ENCODE measurements at places on chromosomes 6 and 20.

GRCh38 chr6:215335-216034, 76.8 kb upstream of the DUSP22 start:
- DNase-seq: no peak

GRCh38 chr6:44969446-44970185, 358.5 kb upstream of the RUNX2 start:
- DNase-seq: no peak

- no peak for DNase-seq
Observed at GRCh38 chr6:63760199-63760598, 124.6 kb downstream of the PHF3 start.

GRCh38 chr6:142846883-142847287, 98.1 kb downstream of the HIVEP2 start:
- DNase-seq: no peak

- no peak for DNase-seq
Observed at GRCh38 chr6:56091159-56091869, 156.1 kb downstream of the COL21A1 start.

GRCh38 chr6:818196-818595, 125.3 kb upstream of the EXOC2 start:
- DNase-seq: no peak

- no peak for DNase-seq
Observed at GRCh38 chr6:149190224-149190831, 127.2 kb upstream of the TAB2 start.

- DNase-seq: no peak
Observed at GRCh38 chr20:15494851-15495250, 1078.4 kb downstream of the KIF16B start.

DNA sequence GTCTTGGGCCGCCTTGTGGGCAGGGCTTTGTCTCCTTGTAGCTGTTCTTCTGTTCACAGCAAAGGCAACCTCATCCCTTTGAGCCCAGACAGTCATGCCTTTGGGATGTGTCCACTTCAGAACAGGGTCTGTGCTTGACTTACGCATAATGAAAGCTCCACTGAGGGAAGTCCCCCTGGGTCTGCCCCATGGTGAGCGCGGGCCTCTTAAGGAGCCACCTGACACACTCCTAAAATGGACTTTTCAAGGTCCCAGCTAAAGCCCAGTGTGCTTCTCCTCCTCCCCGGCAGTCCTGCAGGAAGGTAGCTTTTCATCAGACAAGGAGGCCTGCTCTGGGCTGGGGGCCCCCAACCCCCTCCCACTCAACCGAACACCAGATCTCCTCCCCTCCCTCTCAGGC, 24.9 kb upstream of the PMEPA1 start:
- DNase-seq: no peak

DNA sequence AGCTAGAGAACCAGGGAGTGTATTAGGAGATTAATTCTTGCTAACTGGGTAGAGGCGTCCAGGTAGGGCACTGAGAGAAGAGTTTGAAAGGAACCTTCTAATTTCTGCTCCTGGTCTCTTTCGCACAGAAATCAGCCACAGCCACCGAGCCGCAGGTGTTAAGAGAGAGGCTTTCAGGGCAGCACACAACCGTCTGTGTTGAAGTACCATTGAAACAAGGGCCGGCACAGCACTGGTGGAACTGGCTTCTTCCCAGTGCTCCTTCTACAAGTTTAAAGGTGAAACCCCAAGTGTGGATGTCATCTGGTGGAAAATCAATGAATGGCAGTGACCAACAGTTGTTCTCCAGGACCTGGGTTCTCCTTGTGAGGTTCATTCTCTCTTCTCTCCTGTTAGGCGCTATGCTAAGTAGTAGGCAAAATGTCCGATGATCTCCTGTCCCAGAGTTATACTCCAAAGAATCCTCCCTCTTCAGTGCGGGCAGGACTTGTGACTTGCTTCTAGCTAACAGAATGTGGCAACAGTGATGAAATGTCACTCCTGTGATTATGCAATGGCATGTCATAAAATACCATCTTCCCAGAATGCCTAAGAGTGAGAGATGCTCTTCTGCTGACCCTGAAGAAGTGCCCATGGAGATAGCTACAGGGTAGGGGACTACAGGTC, 15.0 kb upstream of the RIN2 start:
- no peak for DNase-seq

DNA sequence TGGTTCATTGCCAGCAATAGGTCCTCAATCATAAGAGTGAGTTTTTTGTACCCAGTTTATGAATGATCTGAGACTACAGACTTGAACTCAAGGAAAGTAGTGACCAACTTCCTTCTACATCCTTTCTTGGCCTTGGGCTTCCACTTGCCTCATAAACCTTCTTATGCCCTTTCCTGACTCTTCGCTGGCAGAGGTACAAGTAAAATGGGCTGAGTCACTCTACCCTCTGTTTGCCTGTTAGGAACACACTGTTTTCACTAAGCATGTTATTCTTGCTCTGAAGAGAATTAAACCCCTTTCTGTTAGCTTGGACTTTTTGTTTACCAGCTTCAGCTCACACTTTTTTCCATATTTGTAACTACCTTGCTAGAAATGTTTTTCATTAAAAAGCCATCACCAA, 74.4 kb downstream of the PKHD1 start:
- DNase-seq: no peak

GRCh38 chr6:162099685-162100084, 627.9 kb downstream of the PRKN start:
- DNase-seq: no peak

- no peak for DNase-seq
Observed at GRCh38 chr6:5850848-5851255, 155.9 kb downstream of the NRN1 start.
